ENCODE measurements at places on chromosomes 6 and 20.

DNA sequence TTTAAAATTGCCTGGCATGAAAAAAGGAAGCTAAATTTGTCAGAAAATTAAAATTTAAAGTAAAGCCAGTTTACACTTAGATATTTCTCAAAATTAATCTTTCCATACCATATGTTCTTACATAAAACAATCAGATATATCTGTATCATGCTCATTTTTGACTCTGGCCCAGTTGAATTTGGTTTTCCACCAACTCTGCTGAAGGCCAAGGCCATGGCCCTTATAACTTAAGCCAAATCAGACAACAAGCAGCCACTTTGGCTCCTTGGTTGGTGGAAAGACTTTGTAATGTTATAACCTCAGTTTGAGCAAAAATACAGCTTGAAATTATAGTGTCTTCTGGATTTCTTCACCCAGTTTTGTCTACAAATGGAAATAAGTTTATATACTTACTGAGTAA, 97.3 kb downstream of the CENPW start:
- no peak for DNase-seq

GRCh38 chr6:75932067-75932466, 140.4 kb downstream of the IMPG1 start:
- DNase-seq, result no peak

- DNase-seq, result no peak
These were observed 59.1 kb upstream of the NT5E start for GRCh38 chr6:85390775-85391174.

DNA sequence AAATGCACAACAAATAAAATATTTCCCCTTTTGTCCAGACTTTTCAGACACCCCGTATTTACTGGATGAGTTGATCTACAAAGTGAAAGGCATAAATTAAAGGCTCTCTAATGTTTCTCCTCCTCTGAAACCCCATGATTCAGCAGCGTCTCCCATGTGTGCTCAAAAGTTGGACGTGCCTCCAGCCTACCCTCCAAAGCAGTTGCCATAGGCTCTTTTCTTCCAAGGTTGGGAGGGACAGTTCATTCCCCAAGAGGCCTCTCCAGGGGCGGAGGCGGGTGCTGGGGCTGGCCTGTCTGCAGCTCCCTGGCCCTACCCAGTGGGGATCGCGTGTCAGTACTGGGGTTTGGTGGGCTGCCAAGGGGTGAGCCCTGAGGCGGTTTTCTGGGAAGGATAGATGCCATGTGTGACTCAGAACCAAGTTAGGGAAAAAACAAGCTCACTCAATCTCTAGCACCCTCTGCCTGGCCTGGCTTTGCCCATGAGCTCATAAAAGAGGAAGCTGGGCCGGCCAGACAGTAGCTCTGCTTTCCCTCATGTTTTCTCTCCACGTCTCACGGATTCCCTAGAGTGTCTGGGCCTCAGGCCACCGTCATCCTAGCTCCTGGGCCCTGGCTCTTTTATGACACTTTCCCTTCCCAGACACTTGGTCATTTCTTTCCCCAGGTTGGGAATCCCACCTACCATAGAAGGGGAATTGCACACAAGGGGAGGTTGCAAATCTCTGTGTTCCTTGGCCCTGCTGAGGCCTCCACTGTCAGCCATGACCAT, 8.0 kb upstream of the IER3 start:
- DNase-seq, result no peak

GRCh38 chr6:140599916-140600315, 1225.5 kb upstream of the CITED2 start:
- DNase-seq, result no peak

- no peak for DNase-seq
These were observed 20.0 kb downstream of the DEF6 start for GRCh38 chr6:35317483-35318195.

DNA sequence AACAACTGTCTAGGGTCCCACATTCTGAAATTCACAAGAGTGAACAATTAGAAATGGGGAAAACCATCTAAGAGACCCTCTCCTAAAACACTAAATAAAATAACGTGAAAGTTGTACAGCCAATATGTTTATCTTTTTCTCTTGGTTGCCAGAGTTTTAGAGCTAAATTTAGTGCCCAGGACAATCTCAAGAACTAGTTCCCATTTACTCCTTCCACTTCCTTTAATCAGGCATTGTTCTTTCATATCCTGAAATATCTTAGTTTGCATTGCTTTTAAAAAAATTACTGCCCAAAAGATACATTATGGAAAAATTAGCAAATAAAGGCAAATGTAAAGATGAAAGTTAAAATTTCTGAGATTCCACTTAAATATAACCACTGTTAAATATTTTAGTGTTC, 33.1 kb upstream of the UBR2 start:
- no peak for DNase-seq

DNA sequence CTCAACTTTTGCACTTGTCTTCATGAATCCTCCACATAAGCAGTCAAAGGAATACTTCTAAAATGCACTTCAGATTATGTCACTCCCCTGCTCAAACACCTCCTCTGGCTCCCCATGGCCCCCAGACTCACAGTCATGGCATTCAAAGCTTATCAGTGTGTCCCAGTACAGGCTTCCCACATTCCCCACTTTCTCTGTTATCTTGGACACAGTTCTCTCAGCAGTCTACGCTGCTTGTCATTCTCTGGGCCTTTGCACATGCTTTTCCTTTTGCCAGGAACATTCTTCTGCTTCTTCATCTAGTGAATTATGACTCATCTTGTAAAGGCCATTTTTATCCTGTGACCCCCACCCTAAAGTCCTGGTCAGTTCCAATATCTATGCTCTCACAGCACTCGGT, 31.8 kb downstream of the SLC13A3 start:
- DNase-seq, result no peak

DNA sequence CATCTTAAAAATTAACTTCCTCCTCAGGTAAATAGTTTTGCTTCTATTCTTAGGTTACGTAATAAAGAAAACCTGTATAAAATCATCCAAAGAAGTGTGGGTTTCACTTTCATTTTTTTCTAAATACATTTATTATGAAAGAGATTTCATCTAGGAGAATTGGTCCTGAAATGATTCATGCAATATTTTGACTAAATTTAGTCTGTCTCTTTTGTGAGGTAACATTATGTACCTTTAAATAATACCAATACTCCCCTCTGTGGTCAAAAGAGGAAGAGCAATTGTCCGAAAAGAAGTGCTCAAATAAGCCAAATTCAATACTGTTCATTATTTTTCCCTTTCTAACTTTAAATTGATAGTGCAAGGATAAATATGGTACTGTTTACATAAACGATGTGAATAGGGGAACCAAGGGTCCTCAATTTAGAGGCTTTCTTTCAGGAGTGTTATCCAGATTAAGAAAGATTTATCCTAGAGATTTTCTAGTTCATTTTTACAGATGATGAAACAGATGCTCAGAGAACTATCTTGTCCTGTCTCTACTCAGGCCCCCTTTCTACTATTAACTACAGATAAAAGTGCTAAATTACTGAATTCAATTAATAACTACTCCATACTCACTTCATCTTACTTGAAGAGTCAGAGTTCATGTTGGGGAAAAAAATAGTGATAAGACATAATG, 26.2 kb downstream of the CYP39A1 start:
- DNase-seq, result no peak

DNA sequence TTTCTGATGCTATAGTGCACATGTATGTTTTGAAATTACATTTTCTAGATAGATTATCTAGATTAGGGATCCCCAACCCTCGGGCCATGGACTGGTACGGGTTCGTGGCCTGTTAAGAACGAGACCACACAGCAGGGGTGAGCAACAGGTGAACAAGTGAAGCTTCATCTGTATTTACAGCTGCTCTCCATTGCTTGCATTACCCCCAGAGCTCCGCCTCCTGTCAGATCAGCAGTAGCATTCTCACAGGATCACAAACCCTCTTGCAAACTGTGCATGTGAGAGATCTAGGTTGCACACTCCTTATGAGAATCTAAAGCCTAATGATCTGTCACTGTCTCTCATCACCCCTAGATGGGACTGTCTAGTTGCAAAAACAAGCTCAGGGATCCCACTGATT, 10.4 kb downstream of the CEP57L1 start:
- DNase-seq, result no peak

GRCh38 chr6:42391441-42391840, 60.3 kb downstream of the TRERF1 start:
- no peak for DNase-seq

DNA sequence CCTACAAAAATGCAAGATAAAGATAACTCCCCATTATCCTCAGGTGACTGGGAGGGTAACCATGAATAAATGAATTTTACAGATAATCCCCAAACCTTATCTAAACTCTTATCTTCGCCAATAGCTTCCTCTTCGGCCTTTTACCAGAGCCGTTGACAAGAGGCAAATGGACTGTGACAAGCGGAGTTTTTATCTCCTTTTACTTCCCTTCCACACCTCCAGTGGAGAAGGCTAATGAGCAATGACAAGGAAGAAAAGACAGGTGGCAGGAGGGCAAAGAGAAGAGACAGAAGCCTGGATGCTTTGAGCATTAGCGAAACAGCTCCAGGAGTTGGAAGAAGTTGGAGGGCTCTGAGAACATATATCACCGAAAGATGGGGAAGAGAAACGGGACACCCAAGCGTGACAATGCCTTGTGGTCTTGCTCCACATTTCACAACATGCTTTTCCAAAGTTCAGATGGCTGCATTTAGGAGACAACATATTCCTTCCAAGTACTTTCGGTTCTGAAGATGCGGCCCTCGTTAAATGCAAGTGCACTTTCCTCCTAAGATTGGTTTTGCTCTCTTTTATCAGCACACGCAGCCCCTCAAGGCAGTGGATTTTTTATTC, 69.2 kb downstream of the PRDM1 start:
- DNase-seq, result no peak

DNA sequence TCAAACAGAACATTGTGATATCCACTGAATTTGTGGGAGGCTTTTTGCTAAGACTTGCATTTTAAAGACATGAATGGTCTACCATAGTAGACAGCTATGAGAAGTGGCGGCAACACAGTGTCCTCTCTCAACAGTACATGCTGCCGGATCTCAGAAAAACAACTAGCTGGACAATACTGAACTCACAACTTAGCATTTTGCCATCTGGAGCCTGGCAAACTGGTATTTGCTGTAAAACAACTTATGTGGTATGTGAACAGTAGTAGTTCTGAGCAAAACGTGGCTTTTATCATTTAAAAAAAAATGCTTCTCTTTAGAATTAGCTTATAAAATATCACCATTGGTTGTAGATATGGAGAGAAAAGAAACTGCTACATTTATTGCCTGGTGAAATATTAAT, 3.3 kb upstream of the PXDC1 start:
- DNase-seq, result no peak

DNA sequence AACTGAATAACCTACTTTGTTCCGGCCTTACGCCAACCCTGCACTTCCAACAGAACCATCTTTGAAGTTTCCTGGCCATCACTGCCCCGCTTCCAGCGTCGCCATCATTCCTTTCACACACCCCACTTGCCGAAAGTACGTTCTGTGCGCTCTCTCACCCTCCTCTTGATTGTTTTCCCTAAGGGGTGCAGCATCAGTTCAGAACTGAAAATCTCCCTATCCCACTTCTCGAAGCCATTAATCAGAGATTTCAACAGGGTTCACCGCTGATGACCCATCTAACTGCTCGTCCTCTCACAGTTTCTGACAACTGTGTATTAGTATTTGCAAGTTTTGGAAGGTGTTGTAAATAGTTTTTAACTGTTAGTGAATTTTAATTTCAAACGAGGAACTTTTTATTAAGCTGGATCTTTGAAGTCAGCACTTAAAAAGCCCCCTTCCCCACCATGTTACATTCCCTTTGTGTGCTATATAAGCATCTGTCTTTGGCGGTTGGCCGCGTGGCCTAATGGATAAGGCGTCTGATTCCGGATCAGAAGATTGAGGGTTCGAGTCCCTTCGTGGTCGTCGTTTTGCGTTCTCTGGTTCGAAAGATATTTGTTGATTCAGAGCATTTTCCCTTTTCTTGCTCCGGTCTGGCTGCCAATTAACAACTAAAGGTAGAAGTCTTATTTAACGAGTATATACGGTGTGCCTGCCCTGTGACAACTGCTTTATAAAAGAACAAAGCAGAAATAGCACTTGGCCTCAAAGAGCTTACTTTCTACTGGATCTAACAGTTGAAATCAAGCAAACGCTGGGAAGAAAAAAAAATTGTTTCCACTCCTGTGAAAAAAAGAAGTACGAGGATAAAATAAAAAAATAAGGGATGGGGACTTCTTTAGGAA, 42.6 kb downstream of the TRIM27 start:
- peak; percentile 47 for DNase-seq

- no peak for DNase-seq
These were observed 59.0 kb upstream of the TFB1M start for GRCh38 chr6:155373276-155373675.

DNA sequence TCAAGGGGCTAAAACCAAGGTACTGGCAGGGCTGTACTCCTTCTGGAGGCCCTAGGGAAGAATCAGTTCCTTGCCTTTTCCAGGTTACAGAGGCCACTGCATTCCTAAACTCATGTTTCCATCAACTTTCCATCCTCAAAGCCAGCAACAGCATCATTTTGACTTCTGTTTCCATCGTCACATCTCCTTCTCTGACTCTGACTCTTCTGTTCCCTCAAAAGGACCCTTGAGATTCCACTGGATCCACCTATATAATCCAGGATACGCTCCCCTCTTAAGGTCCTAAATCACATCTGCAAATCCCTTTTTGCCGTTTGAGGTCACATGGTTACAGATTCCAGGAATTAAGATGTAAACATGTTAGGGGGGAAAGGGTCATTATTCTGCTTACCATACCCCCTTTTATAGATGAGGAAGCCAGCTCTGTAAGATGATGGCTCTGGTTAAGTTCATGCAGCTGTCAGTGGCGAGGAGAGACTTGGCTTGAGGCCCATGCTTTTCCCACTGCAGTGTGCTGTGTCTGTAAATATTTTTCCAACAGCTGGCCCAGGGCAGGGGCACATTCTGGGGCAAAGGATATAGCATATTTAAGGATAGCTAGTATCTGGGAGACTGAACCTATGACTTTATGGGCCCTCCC, 114.6 kb downstream of the TNFRSF21 start:
- DNase-seq, result no peak

- DNase-seq, result no peak
These were observed 56.2 kb downstream of the SLC22A2 start for GRCh38 chr6:160202411-160202810.

- DNase-seq, result no peak
These were observed 23.9 kb upstream of the VSTM2L start for GRCh38 chr20:37878835-37879599.

- no peak for DNase-seq
These were observed 18.8 kb upstream of the SDHAF4 start for GRCh38 chr6:70547905-70548304.

DNA sequence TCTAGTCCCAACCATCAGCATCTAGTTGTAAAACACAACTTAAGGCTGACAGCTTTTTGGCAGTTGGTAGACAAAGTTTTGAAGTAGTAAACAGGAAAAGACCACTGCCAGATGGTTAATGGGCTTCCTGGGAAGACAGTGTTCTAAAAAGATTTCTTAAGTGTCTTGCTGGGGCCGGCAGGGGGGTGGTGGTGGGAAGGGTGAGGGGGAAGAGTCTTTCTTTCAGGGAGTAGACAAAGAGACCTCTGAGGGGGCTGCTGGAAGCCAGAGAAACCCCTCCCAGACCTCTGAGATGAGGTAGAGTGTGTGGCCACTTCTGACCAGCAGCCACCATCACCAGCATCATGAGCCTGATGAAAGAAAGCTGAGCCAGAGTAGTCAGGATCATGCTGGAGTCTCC, 784.9 kb downstream of the TENT5A start:
- DNase-seq, result no peak

All from stimulated activated CD8-positive, alpha-beta memory T cell treated with anti-CD3 and anti-CD28 coated beads, Interleukin-4, amount 100 ng/mL, for 4 hours (primary cell).